Renal cortical epithelial cell (primary cell): ENCODE measurements at places on chromosomes 12 and 14. TPM values are rescaled to one million over a fixed set of nuclear protein-coding genes. Genes with fewer than 3 reads are reported as not detected.

Gene OASL
- total RNA-seq, result 0.94 and 4.0 TPM in 2 replicates

Gene CORO1C
- total RNA-seq, result 215 and 235 TPM in 2 replicates

Gene UBR7
- 14.8 and 26.5 TPM in 2 replicates for total RNA-seq

GRCh38 chr14:78048120-78048519, 122.1 kb upstream of the NRXN3 start:
- DNase-seq, result no peak

DNA sequence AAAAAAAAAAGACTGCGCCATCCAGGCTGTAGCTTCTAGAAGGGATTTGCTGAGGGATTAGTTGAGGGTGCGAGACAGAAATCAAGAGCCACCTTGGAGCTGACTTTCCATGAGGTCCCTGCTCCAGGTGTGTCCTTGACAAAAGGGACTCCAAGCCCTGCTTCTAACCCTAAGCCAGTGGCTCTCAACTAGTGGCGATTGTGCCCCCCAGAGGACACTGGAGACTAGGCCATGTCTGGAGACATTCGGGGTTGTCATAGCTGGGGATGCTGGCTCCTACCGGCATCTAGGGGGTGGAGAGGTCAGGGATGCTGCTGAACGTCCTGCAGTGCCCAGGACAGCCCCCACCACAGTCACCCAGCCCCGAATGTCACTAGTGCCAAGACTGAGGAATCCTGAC, 40.6 kb downstream of the SPRING1 start:
- DNase-seq, result no peak

DNA sequence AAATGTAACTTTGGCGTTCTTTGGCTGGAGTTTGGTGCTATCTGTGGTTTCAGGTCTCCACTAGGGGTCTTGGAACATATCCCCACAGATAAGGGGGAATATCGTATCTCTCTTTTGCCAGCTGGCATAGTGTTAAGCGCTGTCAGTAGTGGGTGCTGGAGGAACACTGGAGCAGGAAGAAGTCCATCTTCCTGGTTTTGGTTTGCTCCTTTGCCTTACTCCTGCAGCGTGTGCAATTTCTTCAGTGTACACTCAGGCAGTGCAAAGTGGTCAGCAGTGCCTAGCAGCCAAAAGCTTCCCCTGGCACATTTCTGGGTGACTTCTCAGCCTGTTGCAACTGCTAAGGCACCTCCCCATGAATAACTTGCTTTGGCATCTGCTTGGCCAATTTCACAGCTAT, 11.7 kb upstream of the RIPK3 start:
- peak; percentile 66 for DNase-seq

DNA sequence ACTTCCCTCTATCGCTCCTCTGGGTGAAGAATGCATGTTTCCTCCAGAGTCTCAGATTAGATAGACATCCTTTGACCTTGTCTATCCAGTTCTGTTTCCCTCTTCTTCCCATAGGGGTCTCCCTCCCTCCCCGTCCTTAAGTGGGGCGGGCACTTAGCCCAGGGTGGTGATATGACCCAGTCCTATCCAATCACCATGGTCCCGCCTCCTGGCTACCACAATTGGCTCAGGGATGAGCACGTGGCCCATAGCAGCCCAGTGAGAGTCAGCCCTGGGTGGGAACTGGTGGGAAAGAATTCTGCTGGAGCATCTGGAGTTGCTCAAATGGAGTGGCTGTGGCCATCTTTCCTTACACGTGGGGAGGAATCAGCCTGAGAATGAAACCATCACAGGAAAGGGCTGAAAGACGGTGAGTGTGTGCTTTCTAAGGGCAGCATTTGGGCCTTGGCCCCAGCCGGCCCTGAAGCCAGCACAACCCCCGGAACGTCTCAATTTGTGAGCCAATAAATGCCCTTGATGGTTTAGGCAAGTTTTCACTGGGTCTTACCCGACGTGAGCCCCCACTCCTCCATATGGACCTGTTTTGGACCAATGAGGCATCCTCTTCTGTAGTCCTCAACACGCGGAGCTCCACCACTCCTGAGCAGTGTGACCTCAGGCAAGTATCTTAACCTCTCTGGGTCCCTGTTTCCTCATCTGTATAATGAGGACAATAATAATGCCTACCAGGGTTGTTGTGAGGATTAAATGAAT, 14.4 kb upstream of the MLXIP start:
- peak; percentile 95 for DNase-seq

DNA sequence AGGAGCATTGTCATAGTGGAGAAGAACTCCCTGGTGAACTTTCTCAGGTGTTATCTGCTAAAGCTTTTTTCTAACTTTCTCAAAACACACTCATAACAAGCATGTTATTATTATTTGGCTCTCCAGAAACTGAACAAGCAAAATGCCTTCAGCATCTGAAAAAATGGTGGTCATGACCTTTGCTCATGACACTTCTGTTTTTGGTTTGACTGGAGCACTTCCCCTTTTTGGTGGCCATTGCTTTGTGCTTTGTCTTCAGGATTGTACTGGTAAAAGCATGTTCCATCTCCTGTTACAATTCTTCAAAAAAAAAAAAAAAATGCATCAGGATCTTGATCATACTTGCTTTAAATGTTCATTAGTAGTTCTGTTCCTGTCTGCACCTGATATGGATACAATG, 1241.6 kb upstream of the USP15 start:
- no peak for DNase-seq

GRCh38 chr14:45491914-45492313, 238.9 kb upstream of the MIS18BP1 start:
- no peak for DNase-seq

GRCh38 chr14:44010071-44010470, 497.0 kb downstream of the FSCB start:
- DNase-seq, result no peak

GRCh38 chr14:69848156-69848555, 31.1 kb upstream of the SMOC1 start:
- no peak for DNase-seq

DNA sequence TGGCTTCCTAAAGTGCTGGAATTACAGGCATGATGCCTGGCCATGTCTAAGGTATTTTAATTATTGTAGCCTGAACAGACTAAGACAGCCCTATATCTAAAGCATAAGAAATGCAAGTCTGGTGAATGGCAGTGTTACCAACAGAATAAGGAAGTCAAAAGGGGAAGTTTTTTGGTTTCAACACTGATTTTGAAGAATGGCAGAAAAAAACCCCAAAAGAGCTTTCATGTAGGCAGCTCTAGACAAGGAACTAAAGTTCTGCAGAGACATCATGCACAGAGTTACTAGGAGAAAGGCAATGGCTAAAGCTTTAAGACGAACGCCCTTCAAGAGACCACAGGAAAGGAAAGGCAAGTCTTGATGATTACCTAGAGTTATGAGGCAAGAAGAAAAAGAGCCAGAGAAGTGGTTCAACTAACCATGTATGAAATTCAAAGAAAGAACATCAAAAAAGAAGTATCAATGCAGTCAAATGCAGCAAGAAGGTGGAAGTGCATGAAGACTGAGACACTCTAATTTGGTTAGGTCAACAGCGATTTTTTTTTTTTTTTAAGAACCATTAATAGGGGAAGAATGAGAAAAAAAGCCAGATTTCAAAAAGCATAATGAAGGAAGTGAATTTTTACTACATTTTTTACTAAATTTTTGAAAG, 50.8 kb downstream of the RPS6KA5 start:
- no peak for DNase-seq

DNA sequence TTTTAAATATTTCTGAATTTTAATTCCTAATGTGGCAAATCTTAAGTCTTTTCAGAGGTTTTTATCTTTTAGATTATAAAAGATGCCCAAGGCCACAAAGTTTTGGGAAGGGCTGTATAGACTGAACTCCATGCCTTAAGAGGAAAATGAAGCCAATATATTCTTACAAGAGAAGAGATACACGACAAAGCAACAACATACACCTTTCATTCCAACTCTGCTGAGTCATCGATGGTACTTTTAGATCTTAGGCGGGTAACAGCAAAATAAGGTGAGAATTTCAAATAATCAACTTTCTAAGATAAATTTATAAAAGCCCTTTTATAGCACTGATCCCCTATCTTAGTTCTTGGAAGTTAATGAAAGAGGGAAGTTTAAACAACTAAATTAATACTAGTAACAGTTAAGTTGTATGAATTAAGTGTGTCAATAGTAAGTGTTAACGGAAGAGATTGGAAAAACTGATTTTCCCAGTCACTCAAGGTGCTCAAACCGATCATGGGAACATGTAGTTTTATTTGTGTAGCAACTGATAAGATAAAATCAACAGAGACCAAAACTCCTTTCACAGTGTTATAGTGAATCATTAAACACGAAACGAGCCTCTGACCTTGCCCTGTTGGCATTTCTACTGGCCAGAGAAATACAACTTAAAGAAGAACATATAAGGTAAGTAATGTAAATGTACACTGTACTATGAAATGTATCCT, 18.8 kb upstream of the PIK3C2G start:
- peak; percentile 35 for DNase-seq

- DNase-seq, result no peak
These were observed 16.1 kb upstream of the ADSS1 start for GRCh38 chr14:104707608-104708595.

- DNase-seq, result peak; percentile 67
These were observed at the start of gene SAMD4A for GRCh38 chr14:54566410-54567223. TSS of gene SAMD4A (plus strand) at chr14:54567128. CDS start at chr14:54567917, 789 bp downstream.
